ENCODE measurements at places on chromosomes 6 and 20.
A peak's percentile ranks its signal among the peaks of the same experiment; 100 is the strongest.

GRCh38 chr6:90249458-90249857, 47.2 kb downstream of the BACH2 start:
- DNase-seq: no peak

DNA sequence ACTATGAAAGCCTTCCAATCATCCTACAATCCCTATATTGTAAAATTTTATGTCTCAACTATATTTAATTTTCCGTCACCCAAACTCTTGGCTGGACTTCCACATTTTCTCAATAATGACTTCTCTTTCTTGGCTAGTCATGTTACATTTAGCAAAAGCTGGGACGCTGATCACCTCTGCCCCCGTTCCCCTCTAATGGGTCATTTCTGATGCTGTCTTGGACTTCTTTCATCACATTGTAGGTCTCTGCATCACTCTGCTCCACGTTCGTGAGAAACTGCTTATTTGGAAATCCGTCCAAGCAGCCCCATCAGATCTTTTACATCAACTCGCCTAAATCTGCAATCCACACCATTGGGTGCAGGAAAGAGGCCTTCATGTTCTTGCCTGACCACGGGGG, 203.8 kb downstream of the MYLK4 start:
- DNase-seq: no peak

GRCh38 chr6:89371849-89372505, 19.5 kb upstream of the UBE2J1 start:
- peak; percentile 60 for DNase-seq

DNA sequence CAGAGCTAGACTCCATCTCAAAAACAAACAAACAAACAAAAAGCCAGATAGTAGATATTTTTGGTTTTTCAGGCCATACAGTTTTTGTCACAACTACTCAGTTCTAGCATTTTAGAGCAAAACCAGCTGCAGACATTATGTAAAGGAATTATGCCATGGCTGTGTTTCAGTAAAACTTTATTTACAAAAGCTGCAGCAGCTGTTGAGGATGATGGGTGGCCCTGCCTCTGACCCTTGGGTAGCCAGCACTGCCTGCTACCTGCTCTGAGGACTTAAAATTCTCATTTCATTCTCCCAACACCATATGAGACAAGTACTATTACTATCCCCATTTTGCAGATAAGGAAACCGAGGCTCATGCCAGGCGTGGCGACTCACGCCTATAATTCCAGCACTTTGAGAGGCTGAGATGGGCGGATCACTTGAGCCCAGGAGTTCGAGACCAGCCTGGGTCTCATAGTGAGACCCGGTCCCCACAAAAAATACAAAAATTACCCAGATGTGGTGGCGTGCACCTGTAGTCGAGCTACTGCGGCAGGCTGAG, 56.3 kb downstream of the RIPOR3 start:
- no peak for DNase-seq

DNA sequence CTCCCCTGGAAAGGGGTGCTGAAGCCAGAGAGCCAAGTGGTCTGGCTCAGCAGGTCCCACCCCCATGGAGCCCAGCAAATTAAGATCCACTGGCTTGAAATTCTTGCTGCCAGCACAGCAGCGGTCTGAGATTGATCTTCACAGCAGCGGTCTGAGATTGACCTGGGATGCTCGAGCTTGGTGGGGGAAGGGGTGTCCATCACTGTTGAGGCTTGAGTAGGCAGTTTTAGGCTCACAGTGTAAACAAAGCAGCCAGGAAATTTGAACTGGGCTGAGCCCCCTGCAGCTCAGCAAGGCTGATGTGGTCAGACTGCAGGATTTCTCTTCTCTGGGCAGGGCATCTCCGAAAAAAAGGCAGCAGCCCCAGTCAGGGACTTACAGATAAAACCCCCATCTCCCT, 41.3 kb upstream of the B3GAT2 start:
- DNase-seq: no peak

DNA sequence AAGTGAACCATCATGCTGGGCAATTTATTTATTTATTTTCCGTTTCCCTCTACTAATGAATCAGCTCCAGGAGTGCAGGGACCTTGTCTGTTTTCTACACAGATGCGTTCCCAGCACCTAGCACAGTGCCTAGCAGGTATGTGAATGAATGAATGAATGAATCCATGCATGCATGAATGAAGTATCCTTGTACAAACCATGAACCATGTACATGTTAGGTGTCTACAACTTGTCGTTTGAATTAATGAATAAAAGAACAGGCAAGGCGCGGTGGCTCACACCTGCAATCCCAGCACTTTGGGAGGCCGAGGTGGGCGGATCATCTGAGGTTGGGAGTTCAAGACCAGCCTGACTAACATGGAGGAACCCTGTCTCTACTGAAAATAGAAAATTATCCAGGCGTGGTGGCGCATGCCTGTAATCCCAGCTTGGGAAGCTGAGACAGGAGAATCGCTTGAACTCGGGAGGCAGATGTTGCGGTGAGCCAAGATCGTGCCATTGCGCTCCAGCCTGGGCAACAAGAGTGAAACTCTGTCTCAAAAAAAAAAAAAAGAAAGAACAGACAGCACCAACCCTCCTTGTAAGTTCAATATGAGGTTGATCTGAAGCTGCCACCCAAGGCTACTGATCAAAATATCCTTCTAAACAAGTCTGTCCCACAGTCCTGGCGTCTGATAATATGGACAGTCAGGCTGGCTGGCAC, 27.3 kb upstream of the SLC9A8 start:
- no peak for DNase-seq

GRCh38 chr20:1263853-1264252, 2.2 kb upstream of the SNPH start:
- DNase-seq: peak; percentile 50

DNA sequence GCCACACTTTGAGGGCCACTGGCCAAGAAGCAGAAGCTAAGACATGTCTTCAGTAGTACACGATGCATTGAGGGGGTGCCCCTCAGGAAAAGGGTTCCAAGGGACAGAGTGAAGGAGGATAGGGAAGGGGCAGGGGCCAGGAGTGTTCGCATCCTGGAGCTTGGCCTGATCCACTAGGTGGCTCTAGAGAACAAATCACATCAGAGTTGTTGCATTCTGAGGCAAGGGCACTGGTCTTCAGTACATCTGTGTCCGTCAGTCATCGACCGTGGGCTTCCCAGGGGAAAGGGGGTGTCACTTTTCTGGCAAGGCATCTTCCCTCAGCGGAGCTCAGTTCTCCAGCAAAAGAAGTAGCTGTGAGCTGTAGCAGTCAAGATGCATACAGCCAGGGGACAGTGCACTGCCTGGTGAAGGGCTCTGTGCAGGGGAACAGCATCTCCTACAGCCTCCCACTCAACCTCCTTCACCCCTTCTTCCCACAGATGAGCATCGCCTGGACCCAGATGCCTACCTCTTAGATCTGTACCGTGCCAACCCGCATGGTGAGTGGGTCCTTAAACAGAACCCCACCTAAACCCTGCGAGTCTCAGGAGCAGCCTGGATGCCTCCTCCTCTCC, 47.8 kb downstream of the ARHGAP40 start:
- DNase-seq: peak; percentile 34

DNA sequence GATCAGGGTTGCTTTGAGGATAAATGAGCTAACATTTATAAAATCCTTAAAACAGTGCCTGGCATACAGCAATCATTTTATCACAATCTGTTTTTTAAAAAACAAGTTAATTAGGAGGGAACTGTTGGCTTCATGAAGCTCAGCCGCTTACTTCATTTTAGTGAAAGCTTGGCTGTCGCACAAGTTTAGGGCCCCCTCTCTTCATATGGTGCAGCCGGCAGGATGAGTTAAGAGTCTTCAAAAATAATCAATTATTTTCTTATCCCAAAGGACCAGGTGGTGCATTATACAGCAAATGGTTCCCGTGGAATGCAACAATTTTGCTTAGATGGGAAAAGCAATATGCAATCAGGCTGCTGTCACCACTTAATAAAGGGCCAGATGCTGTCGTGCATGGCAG, 57.4 kb upstream of the PROKR2 start:
- DNase-seq: no peak

DNA sequence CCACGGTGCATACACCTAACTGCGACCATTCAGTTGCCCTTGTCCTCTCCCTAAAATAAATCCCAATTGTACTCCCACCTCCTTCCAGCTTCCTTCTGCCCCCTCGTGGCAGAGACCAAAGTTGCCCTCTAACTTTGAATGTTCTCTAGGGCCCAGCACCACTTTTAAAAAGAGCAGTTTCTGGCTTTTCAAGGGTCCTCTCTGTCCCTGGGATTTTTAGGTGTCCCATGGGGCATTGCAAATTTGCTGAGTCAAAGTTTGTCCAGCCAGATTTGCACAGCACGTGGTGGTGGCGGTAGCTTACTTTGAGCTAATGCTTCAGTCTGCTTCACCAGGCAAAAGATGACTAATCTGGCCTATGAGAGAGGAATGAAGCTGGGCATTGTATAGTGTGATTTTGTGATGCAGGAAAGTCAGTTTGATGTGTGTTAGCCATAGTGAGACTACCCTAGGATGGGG, 100.2 kb downstream of the PERP start:
- peak; percentile 37 for DNase-seq

- no peak for DNase-seq
These were observed 127.5 kb downstream of the TAF4 start for GRCh38 chr20:61937963-61938838.

DNA sequence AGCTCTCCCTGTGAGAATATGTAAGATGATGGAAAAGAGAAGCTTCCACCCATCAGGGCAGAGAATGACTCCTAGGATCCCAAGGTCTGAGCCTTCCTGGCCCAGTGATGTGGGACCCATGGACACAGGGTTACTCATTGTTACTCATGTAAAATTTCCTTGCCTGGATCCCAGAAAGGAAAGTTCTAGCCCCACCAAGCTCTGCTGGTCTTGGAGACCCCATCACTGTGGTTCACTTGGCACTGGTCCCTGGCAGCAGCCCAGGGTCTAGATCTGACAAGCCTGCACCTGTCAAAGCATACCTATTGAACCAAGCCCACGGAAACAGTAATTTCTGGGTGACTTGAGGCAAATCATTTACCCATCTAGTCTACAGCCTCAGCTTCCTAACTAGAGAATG, 22.1 kb downstream of the MDGA1 start:
- no peak for DNase-seq

- DNase-seq: peak; percentile 96
These were observed 351.0 kb downstream of the BCKDHB start for GRCh38 chr6:80457439-80457933.

DNA sequence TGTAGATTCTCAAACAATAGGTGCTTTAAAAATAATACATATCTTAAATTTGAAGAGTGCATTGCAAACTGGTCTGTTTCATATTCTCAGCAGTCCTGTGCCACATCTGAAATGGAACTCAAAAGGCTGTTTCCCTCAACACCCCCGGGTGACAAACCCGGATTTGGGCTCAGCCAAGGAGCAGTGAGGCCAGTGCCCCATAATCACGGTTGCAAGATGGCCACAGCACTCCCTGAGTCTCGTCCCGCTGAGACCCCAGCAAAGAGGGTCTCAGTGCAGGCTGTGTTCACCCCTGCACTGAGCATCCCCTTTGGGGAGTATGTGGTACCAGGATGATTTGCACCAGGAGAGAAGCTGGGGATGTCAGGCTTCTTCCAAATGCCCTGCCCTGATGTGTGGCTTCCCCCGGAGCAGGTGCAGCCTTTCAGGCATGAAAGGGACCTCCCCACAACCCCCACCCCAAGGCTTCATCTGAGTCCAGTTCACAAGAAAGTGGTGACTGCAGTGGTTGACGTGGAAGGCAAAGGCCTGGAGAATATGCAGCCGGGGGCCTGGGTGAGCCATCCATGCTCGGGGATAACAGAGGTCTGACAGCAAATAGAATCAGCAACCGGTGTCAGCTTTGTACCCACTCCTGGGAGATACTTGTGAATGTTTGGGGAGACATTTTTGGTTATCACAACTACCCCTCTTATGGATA, 202.9 kb downstream of the SYNDIG1 start:
- no peak for DNase-seq

DNA sequence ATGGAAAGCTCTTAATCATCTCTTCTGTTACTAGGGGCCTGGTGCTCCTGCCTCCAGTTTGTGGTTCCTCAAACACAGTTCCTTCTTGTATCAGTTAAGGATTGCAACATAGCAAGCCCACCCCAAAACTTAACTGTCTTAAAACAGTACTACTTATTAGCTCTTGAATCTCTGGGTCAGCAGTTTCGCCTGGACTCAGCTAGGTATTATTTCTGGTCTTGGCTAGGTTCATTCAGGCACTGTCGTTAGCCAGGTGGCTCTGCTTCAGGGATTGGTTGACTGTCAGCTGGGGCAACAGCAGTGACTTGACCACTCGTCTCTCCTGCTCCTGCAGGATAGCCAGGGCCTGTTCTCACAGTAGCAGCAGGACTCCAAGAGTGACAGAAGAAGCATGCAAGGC, 30.0 kb upstream of the RALY start:
- no peak for DNase-seq

DNA sequence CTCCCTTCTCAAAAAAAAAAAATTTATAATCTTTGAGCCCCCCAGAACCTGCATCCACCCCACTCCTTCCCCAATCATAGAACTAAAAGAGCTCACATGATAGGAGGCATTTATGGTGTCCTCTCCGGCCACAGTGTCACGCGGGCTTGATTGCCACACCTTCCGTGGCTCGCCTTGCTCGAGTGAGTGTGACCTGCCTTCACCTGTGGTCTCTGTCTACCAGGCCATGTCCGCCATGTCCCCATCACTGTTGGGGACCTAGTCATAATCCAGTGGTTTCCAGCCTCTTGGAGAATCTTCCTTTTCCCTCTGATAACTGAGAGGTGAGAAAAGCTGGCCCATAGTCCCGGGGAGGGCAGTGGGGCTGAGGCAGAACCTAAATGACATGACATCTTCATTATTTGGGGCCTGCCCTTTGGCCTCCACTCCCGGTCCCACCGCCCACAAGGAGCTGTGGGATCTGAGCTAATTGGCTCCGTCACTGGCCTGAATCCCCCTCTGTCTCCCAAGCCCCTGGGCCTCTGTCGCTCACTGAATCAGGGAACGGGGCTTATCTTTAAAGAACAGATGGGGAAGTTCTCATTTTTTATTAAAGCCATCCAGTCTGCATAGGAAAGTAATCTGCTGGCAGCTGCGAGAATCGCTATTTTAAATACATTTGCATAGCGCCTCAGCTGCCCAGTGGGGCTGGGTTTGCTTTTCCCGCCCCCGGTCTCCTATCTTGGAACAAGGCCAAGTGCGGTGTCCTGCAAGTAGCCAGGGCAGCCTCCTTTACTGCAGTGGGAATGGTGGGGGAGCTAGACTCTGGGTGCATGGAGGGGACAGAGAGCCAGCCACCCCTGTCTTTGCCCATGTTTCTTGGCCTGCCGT, 197.6 kb upstream of the PMEPA1 start:
- DNase-seq: no peak

GRCh38 chr6:125519367-125519766, 217.6 kb upstream of the HDDC2 start:
- DNase-seq: peak; percentile 2

DNA sequence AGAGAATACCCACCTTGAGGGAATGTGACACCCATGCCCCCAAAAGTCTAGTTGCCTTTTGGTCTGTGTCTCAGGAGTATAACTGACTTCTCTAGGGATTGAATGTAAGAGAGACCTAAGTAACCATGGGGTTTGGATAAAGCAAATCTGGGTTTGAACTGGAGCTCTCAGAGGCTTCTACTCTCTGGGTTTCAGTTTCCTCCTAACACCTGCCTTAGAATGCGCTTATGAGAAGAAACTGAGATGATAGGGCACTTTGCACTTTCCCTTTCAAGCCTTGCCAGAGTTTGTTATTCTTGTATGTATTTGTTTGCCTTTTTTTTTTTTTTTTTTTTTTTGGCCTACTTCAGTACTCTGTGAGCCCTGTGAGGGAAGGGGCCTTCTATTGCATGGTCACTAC, 19.4 kb downstream of the SDHAF4 start:
- no peak for DNase-seq

Data from EH (cell line).